NT2/D1 (cell line): ENCODE measurements at places on chromosomes 5 and 9.

- no peak for DNase-seq
Measured at GRCh38 chr5:115559524-115559923, 14.9 kb upstream of the FEM1C start.

DNA sequence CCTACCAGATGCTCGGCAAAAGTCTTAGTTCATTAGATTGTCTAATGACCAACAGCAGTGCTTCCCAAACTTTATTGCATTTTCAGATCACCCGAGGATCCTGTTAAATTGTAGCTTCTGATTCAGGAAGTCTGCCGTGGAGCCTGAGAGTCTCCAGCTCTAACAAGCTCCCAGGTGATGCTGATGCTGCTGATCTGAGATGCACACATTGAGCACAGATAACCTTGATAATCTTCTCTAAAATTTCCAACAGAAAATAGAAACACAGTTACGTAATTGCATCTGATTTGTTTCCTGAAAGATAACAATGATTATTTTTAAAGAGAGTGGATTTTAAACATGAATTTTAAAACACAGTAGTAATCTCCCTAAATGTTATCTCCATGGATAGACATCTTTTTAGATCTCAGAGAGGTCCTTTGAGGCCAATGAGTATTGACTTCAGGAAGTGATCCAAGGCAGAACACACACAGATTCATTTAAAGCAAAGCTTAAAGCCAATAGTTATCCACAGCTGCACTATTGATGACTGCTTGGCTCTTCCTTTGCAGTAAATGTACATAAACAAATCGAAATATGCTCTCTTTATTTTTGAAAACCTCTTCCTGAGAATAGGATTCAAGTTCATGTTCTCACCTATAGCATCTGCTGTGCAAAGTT is 122.8 kb upstream of the TNPO1 start:
- no peak for DNase-seq

GRCh38 chr5:168039039-168039438 is 252.4 kb upstream of the WWC1 start:
- no peak for DNase-seq

DNA sequence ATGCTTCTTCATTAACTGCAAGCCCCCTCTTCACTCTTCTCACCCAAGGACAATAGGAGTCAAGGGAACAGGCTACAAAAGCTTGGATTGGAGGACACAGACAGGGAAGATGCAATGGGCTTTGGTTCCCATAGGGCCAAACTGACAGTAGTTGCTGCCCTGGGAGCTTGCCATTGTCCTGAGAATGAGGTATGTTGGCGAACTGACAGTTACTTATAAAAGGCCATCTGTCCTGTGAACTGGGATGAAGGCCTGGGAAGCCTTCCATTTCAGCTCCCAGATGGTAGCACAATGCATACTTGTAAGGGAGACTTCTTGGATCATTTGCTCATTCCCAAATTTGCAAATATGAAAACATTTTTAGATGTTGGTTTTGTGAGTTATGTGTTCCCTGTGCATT is 88.9 kb downstream of the SNCAIP start:
- no peak for DNase-seq

DNA sequence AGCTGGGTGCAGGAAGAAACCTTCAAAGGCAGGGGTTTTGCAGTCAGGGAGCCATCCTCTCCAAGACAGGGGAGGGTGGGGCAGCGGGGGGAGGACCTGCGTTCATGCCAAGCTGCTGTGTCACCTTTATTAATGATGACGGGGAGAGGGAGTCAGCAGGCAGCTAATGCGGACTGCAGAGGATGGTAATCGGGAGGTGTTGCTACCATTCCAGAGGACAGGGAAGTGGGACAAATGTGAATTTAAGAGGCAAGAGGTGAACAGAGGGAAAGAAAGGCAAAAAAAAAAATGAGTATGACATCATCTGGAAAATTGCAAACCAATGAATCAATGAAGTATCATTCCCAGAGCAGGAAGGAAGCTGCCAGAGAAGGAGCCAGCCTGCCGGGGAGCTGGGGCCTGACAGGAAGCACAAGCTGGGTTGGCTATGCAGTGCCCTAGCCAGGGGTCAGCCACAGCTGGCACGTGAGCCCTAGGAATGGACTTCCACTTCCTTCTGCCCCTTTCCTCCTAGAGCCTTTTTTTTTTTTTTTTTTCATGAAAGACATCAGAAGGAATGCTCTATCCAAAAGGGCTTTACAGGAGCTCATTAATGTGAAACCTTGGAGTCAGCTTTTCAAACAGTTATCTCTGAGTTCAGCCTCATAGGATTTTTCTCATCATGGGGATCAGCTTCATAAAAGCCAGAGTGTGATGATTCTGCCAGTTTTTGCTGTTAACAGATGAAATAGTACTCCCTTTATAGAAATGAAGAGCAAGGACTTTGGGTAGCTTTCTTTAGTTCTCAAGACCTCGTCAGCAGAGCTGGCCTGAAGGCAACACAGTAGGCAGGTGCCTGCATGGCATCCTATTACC is 9.2 kb downstream of the INSYN2B start:
- DNase-seq = no peak

- DNase-seq = no peak
Measured at GRCh38 chr5:122220511-122220910, 91.2 kb downstream of the ZNF474 start.

- DNase-seq = no peak
Measured at GRCh38 chr9:92100237-92100911, 14.8 kb downstream of the SPTLC1 start.

DNA sequence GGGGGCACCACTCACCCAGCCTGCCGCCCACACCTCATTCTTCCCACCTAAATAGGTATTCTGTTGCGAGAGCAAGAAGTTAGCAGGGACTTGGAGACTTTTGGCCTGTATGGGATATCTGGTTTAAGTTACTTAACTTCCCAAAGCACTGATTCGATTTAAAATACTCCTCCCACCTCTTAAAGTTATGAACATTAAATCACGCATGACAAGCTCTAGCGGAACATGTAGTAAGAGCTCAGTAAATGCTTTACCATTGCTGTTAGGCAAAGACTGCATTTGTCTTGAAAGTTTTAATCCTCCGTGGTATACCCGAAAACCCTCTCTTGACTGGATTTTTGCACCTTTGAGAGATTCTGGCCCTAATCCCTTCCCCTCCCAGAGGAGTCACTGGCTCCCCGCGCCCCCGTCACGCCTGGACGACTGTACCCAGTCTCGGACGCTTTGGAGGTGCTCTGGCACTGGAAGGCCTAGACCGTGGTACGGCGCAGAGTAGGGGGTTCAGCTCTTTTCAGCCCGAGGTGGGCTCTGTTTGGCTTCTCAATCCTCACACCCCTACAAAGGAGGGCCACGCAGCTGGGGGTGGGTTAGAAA is 4.4 kb downstream of the GDNF start:
- no peak for DNase-seq

GRCh38 chr5:92778261-92778660 is 802.8 kb downstream of the NR2F1-AS1 start:
- DNase-seq = no peak

DNA sequence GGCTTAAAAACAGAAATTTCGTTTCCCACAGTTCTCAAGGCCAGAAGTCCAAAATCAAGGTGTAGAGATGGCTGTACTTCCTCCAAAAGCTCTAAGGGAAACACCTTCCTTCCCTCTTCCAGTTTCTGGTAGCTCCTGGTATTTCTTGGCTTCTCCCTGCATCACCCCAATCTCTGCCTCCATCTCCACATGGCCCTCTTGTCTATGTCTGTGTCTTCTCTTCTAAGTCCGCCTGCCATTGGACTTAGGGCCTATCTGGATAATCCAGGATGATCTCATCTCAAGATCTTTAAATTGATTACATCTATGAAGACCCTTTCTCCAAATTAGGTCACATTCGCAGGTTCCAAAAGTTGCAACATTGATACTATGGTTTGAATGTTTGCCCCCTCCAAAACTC is 105.6 kb downstream of the ATPSCKMT start:
- no peak for DNase-seq

DNA sequence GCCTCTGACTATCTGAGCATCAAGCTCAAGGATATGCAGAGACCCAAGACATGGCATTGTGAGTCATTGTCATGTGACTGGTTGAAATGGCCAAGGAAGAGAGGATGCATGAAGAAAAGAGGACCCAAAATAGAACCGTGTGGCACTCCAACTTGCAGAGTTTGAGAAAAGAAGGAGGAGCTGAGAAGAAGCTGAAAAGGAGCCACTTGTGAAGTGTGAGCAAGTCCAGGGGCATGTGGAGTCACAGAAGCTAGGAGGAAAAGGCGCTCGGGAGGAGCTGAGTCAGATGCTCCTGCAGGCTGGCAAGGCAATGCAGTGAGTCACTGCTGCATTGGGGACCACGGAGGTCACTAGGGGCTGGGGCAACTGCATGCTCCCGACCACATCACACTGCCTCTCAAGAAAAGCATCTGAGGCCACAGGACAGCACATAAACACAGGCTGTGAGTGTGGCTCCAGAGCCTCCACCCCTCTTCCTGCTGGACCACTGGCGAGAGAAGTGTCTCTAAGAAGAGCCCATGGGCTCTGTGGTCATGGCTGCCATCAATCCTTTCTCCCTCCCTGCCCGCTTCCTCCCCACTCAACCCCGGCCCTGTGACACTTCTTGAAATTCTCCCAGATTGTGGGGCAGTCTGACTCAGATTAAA is 197.6 kb downstream of the DRD1 start:
- no peak for DNase-seq

DNA sequence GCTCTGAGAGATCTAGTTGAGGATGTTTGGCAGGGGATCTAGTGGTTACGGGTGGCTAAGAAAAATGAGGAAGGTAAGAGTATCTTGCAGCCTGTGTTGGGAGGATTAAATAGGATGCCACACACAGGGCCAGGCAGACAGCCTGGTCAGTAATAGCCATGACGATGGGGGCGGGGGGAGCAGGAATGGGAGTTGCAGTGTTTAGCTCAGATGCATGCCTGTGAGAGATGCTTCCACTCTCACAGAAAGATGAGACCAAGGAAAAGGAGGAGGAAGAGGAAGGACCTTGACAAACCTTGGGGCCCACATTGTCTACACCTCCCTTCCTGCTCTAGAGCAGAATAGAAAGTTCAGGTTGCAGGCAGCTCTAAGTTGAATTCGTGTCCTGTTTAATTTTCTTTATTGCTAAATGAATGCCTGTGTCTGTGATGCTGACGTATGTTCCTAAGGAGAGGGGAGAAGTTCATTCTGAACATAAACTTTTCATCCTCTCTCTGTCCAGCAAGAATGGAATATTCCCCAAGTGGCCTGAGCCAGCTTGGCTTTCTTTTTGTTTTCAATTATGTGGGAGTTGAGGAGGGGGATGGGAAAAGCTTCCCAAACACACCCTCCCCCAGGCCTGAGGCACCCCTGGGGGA is 28.7 kb downstream of the TGFBI start:
- DNase-seq = no peak

GRCh38 chr9:128902351-128903078 is 18.3 kb upstream of the PHYHD1 start:
- no peak for DNase-seq

GRCh38 chr9:37037503-37038301 is 3.6 kb upstream of the PAX5 start:
- DNase-seq = no peak

GRCh38 chr9:71819115-71819739 is 50.9 kb upstream of the CEMIP2 start:
- DNase-seq = no peak

GRCh38 chr5:103109277-103109676 is 10.7 kb downstream of the GIN1 start:
- DNase-seq = no peak

DNA sequence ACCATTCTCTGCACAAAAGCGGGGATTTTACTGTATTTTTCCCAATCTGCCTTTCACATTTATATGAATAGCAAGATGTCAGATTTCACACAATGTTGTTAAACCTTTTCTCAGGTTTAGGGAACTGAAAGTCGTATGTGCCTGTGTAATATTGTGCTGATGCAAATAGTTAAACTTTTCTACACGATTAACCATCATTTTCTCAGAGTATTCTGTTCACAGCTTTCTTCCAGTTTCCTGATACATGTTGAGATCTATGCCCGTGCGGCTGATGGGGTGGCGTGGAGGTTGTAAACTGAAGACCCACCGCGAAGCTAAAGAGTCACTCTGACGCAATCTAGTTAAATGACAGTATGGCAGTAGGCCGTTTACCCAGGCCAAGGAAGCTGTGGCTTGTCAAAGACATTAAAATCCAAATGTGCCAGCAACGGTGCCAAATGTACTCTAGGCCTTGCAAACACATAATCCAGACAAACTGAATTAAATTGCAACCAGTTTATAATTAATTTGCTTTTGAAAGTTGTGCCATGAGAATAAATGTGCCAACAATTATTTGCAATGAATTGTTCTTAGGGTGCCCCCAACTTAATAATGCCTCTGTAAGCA is 145.7 kb downstream of the EBF1 start:
- no peak for DNase-seq

DNA sequence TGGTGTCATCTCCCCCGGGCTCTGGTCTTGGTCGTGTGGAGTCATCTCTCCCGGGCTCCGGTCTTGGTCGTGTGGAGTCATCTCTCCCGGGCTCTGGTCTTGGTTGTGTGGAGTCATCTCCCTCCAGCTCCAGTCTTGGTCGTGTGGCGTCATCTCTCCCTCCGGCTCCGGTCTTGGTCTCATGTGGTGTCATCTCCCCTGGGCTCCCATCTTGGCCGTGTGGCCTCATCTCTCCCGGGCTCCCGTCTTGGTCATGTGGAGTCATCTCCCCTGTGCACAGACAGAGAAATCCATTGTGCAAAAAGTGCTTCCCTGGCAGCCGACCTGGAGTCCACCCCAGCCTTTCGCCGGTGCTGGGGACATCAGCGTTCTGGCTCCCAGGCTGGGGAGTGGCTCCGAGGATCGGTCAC is 91.1 kb upstream of the CACNA1B start:
- no peak for DNase-seq

DNA sequence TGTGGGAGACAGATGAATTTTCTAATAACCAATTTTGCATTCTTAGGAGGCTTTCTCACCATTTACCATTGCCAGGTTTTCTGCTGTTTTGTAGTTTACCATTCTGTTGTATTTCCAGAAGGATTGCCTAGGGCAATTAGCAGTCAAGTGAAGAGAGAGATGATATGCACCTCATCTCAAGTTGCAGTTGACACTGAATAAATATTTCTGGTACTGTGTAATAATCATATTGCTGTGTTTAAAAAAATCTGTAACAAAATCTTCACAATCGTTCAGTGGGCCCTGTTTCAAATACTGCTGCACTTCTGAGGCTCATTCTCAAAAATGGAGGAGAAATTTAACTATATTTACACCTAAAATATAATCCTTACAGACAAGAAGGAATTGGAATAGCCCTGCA is 706.1 kb upstream of the PTPRD start:
- no peak for DNase-seq

GRCh38 chr5:32076699-32077695 is 97.1 kb downstream of the GOLPH3 start:
- no peak for DNase-seq
